Stimulated activated CD4-positive, alpha-beta T cell treated with anti-CD3 and anti-CD28 coated beads, Interleukin-12 subunit alpha, Interleukin-12 subunit beta, amount 100 ng/mL, for 48 hours (primary cell): ENCODE measurements at places on chromosomes 1 and 21.
A peak's percentile ranks its signal among the peaks of the same experiment; 100 is the strongest.

GRCh38 chr21:39874759-39875158, 7.5 kb downstream of the PCP4 start:
- no peak for DNase-seq

GRCh38 chr1:154954541-154954940, 1.4 kb downstream of the PBXIP1 start:
- DNase-seq, result no peak

- DNase-seq, result peak; percentile 21
Measured at GRCh38 chr1:32464716-32465577, at the start of gene ZBTB8B. ZBTB8B (plus strand) TSS chr1:32465072; CDS start chr1:32470625, 5,553 bp downstream.

DNA sequence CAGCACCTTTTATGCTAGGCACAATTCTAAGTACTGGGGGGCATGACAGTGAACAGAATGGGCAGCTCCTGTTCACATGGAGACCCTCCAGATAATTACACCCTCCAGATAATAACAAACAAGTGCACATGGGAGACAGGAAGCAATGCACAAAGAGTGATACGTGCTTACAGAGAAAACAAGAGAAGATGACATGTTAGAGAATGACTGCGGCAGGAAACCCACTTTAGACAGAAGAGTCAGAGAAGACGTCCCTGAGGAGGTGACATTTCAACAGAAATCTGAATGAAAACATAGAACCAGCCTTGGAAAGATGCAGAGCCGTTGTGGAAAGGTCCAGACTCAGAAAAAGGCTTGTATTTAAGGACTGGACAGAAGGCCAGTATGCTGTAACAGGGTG, 54.7 kb upstream of the ARTN start:
- DNase-seq, result no peak

DNA sequence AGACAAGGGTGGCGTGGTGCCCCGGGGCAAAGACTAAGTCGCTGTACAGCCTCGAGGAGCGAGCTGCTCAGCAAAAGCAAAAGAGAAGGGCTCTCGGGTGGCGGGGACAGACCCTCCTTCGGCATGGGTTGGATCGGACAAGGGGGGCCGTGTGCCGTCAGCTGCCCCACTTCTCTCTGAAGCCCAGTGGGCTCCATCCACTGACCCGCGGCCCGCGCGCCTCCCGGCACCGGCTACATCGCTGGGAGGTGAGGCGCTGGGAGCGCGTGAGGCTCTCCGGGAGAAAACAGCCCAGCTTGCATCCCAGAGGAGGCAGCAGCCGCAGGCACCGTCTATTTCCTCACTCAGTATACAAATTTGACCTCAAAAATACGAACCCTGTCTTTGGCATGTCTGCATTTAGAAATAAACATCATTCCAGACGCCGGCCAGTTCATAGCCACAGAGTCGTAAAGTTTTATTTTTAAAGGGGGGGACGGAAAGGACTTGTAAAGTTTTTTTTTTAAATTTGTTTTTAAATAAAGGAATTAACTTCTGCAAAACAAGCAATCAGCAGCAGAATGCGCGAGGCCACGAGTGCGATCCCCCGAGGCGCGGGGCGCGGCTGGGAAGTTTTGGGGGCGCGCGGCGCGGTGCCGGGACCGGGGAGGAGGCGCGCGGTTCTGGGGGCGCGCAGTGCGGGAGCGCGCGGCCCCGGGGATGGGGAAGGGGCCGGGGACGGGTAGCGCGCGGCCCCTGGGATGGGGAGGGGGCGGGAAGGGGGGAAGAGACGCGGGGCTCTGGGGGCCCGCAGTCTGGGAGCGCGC, 689 bp upstream of the GPR137B start:
- DNase-seq, result no peak

GRCh38 chr1:31535561-31535960, 40.8 kb upstream of the TINAGL1 start:
- no peak for DNase-seq
